CD8-positive, alpha-beta memory T cell (primary cell): ENCODE measurements at places on chromosomes 5 and 9.
A peak's percentile ranks its signal among the peaks of the same experiment; 100 is the strongest.

DNA sequence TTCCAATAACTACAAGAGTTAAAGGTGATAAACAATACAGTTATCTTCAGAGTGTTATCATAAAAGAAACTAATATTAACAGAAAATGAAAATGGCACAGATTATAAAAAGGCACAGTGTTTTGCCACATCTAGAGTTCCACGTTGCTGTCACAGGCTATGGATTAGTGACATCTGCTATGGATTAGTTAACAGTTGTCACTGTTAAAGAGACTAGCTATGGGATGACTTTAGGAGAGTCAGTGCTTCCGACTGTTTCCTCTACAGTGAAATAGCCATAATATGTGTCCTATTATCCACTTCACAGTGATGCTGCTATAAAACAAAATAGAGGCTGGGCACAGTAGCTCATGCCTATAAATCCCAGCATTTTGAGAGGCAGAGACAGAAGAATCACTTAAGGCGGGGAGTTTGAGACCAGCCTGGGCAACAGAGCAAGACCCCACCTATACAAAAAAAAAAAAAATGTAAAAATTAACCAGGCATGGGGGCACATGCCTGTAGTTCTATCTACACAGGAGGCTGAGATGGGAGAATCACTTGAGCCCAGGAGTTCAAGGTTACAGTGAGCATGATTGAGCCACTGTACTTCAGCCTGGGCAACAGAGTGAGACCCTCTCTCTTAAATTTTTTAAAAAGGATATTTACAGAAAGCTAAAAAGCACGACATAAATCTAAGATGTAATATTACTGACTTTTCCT, 19.7 kb downstream of the MAPKAP1 start:
- no peak for DNase-seq

GRCh38 chr5:108516785-108517184, 134.9 kb upstream of the FBXL17 start:
- no peak for DNase-seq

- DNase-seq, result no peak
Observed at GRCh38 chr9:93576258-93577077, at the start of gene PHF2. PHF2 (plus strand) TSS chr9:93576584; CDS start chr9:93576774, 190 bp downstream.

DNA sequence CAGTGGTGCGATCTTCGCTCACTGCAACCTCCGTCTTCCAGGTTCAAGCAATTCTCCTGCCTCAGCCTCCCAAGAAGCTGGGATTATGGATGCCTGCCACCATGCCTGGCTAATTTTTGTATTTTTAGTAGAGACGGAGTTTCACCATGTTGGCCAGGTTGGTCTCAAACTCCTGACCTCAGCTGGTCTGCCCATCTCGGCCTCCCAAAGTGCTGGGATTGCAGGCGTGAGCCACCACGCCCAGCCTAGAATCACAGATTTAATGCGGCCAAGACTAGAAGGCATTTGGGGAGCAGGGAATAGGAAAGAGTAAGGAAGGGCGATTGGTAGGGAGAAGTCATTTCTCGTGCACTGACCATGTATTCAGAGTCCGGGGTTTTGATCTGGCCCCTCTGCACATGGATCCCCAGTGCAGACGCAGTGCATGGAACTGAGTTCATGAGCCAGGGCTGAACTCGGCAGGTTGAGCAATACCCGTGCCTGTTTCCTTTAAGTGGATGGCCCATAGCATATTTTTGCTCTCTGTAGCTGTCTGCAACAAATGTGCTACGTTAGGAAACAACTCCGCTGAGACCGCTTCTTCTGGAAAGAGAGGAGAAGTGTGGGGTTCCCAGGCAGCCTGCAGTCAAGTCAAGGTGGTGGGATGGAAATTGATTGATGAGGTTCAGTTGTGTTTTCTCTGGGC, 3.4 kb upstream of the HMCN2 start:
- no peak for DNase-seq

DNA sequence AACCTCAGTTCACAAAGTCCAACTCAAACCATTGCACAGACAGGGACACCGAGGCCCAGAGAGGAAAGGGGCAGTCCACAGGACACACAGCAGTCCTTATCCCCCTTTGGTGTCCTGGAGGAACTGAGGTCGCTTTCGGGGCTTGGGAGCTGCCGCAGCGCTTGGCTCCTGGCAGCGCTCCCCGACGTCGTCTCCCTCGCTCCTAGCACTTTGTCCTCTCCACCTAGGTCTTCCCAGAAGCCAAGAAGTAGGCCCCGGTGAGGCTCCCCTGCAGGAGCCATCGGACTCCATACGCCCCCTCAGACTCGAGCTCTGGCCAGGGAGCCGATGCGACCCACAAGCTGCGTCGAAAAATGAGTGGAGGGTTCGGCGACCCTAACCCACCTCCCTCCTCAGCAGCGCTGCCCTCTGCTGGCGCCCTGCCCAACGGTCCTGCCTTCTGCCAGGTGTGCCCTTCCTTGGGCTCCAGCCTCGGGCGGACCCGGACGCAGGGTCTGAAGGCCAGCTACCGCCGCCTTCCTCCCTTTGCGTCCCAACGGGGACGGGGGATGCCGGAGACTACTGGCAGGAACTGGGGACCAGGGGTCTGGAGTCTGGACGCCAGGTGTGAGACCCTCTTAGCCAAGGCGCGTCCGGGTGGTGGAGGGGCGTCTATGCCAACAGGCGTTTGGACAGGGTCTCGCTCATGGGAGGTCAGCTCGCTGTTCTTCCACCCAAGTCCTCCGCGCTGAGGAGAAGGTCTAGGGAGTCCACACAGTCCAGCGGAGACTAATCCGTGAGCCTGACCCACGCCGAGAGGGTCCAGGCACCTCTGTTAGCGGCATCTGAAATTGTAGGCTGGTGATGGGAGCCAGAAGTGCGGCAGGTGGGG, 2.1 kb upstream of the PRDM12 start:
- no peak for DNase-seq

- DNase-seq, result no peak
Observed at GRCh38 chr9:79551994-79552393, 19.8 kb upstream of the TLE4 start.

DNA sequence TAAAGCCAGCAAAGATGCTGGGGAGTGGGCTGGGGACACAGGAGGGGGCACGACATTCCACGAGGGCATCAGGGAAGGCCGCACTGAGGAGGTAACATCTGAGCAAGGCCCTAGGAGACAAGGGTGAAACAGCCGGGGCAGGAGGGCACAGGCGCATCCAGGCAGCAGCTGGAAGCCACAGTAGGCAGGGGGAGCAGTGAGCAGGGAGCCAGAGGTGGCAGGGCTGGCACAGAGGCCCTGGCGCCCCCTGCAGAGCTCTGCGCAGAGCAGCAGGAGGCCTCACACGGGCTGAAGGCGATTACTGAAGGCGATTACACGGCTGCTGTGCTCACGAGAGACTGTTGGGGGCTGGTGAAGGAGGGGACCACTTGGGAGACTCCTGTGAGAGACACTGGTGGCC, 15.4 kb downstream of the LMAN2 start:
- no peak for DNase-seq

DNA sequence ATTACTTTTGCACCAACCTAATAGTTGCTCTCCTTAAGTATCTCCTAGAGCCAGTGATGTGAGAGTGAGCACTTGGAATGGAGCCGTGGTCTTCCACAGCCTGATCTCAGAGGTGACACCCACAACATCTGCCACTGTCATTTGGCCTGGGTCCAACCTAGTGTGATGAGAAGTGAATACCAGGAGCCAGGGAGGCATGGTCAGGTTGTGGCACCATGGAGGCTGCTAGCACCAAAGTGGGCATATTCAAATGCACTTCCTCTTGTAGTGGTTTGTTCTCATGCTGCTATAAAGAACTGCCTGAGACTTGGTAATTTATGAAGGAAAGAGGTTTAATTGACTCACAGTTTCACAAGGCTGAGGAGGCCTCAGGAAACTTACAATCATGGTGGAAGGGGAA, 22.6 kb upstream of the CEP72 start:
- no peak for DNase-seq

GRCh38 chr5:64229163-64229774, 63.6 kb downstream of the RNF180 start:
- no peak for DNase-seq

DNA sequence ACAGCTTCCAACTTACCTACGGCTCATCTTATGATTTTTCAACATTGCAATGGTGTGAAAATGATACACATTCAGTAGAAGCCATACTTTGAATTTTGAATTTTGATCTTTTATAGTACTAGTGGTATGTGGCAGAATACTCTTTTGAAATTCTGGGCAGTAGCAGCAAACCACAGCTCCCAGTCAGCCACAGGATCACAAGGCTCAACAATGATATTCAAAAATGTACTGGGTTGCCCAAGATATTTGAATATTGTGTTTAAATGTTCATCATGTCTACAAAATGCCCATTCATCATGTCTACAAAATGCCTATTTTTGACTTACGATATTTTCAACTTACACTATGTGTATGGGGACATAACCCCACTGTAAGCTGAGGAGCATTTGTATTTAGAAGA, 81.3 kb upstream of the PRR16 start:
- DNase-seq, result no peak

DNA sequence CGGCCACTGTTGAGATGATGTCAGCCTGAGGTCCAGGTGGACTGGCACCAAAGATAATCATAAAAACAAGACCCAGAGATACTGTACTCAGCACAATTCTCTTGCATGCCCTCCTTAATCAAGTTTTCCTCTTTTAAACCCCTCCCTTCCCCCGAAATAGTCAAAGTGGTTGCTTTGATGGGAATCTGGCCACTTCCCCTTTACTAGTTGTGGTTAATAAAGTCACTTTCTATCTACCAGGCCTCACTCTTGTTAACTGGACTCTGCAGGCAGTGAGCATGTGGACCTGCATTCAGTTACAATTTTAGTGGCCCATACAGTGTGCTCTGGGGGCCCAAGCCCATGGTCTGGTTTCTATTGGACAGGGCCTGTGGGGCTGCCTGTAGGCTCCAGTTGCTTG, 17.5 kb downstream of the FBP2 start:
- DNase-seq, result no peak

DNA sequence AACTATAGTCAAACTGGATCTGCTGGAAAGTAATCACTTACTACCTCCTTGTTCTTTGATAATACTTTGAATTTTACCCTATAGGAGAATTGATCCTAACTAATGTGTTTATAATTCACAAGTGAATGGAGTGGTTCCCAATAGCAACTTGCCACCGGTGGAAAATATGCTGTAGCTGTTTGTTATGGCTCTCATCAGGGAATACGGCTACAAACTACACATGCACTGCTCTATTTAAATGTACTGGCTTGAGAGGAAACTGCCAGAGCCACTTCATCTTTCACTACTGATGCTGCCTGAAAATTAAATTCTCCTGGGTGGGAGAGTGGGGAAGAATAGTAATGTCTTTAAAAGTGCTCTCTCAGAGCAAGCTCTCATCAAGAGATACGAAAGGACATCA, 448.5 kb upstream of the GRAMD2B start:
- DNase-seq, result no peak

DNA sequence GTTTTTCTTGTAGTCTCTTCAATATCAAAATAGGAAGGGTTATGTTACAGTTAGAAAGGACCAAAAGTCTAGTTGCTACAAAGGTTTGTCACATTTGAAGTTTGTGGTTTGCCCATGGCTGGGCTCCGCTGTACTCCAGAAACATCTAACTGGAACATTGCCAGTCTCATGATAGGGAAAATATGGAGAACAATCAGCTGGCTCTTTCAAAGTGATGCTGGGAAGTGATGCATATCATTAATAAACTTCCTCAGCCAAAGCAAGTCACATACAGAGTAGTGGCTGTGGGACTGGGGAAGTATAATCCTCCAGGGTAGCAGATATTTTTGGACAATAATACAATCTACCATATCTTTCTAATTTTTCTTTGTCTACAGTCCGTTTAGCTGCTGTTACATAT, 8.8 kb downstream of the BTF3 start:
- DNase-seq, result no peak

- no peak for DNase-seq
Observed at GRCh38 chr5:14063138-14063537, 80.0 kb upstream of the TRIO start.

GRCh38 chr5:181259974-181260719, 796 bp downstream of the TRIM52 start:
- no peak for DNase-seq

DNA sequence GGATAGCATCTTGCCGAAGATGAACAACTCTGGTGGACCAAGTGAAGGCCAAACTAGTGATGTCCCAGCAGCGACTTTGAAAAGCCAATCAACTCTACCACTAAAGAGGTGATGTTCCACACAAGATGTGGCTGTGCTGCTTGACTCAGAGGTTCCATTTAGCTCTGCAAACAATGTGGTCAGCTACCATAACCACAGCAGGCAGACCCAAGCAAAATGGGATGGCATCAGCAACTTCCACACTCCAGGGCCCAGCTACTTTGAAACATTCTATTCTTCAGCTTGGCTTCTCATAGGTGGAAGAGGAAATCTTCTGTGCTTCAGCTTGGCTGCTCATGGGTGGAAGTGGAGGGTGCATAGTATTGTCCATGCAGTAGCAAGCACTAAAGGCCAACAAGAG, 70.5 kb downstream of the IRX2 start:
- no peak for DNase-seq

- DNase-seq, result no peak
Observed at GRCh38 chr9:20033511-20033910, 244.7 kb upstream of the SLC24A2 start.

DNA sequence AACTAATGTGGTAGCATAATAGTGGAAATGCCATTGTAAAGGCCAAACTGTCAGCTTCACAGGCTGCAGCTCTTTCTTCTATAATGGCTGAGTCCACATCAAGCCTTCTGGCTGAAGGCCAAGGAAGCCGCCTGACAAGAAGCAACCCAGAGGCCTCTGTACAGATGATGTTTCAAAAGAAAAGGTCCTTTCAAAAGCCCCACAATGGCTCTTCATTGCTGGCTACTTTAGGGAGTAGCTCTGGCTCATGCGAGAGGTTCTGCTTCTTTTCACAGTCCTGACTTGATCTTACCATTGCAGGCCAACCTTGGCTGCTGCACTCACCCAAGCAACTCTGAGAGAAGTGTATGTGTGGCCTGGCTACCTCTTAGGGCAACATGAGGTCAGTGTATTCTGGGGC, 54.5 kb upstream of the EQTN start:
- no peak for DNase-seq

GRCh38 chr5:40985501-40985900, 76.2 kb downstream of the C7 start:
- DNase-seq, result no peak

GRCh38 chr9:1462626-1463308, 412.6 kb downstream of the DMRT2 start:
- DNase-seq, result no peak

DNA sequence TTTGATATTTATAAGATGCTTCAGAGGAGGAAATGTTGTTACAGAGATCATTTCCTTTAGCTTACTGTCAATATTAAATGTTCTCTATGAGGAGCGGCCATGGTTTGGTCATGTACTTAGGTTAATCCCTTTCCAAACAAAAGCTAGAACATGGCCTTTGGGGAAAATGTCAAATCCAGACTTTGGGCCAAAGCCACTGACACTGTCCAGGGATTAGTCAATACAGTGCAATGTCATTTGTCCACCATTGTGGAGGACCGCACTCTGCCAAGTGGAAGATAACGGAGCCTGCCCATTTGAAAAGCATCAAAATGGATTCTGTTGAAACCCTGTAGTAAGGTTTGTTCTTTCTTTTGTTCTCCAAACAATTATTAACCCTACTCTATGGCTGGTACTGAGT, 50.1 kb downstream of the FRMPD1 start:
- no peak for DNase-seq

- DNase-seq, result peak; percentile 79
Observed at GRCh38 chr9:36572515-36573418, at the start of gene MELK. MELK (plus strand) TSS chr9:36572895; CDS start chr9:36581682, 8,787 bp downstream.

GRCh38 chr9:99253772-99254431, 31.8 kb downstream of the SEC61B start:
- DNase-seq, result peak; percentile 66
